ENCODE measurements at places on chromosomes 16 and 17. TPM values are rescaled to one million over a fixed set of nuclear protein-coding genes. Genes with fewer than 3 reads are reported as not detected.

GNG13 gene
- not detected for total RNA-seq

NPIPB8 gene
- total RNA-seq: 0.11 TPM

STX1B gene
- 1.6 TPM for total RNA-seq

KRTAP3-1 gene
- total RNA-seq: not detected

MSLN gene
- total RNA-seq: not detected

G6PC1 gene
- total RNA-seq: not detected

EPX gene
- not detected for total RNA-seq

AGRP gene
- not detected for total RNA-seq

KRTAP4-9 gene
- not detected for total RNA-seq

NR1D1 gene
- total RNA-seq: 5.5 TPM

TLCD3A gene
- total RNA-seq: 2.8 TPM

MMP15 gene
- total RNA-seq: 0.60 TPM

SPNS2 gene
- total RNA-seq: 0.38 TPM

CCDC200 gene
- total RNA-seq: not detected

FNDC8 gene
- not detected for total RNA-seq

TTLL6 gene
- total RNA-seq: not detected

PPP1R27 gene
- total RNA-seq: not detected

SECTM1 gene
- not detected for total RNA-seq

LDHD gene
- not detected for total RNA-seq

KRTAP1-5 gene
- total RNA-seq: not detected

SAMD14 gene
- 4.7 TPM for total RNA-seq

IKZF3 gene
- total RNA-seq: 220 TPM

CIBAR2 gene
- not detected for total RNA-seq

PIRT gene
- total RNA-seq: not detected

All from activated B cell treated with CpG ODN at 0.5 μM for 24 hours (primary cell).